ENCODE measurements at places on chromosomes 6 and 20.

GRCh38 chr6:9200712-9201111 is 765.4 kb upstream of the SLC35B3 start:
- DNase-seq = no peak

- DNase-seq = no peak
Observed at GRCh38 chr6:125792172-125792571, 1.4 kb downstream of the NCOA7 start.

- DNase-seq = no peak
Observed at GRCh38 chr6:2186516-2186915, 58.9 kb downstream of the GMDS start.

GRCh38 chr6:2798586-2799134 is 33.5 kb downstream of the WRNIP1 start:
- no peak for DNase-seq

- no peak for DNase-seq
Observed at GRCh38 chr6:126529637-126530362, 189.9 kb downstream of the CENPW start.

- DNase-seq = no peak
Observed at GRCh38 chr6:107698146-107698545, 126.0 kb downstream of the SCML4 start.

GRCh38 chr6:110813338-110814101 is 1.7 kb downstream of the CDK19 start:
- DNase-seq = peak; percentile 45

- DNase-seq = no peak
Observed at GRCh38 chr6:100850174-100850573, 31.0 kb downstream of the ASCC3 start.

GRCh38 chr20:36086767-36087166 is 67.8 kb upstream of the EPB41L1 start:
- no peak for DNase-seq

DNA sequence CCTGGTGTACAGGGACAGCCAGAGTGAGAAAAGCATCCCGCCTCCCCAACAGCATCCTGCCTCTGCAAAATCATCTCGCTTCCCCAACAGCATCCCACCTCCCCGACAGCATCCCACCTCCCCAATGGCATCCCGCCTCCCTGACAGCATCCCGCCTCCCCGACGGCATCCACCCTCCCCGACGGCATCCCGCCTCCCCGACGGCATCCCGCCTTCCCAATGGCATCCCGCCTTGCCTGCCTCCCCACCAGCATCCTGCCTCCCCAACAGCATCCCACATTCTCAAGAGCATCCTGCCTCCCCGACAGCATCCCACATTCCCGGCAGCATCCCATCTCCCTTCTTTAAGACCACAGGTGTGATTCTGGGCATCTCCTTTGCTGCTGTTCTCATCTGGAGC is 46.0 kb upstream of the NXT1 start:
- DNase-seq = no peak

DNA sequence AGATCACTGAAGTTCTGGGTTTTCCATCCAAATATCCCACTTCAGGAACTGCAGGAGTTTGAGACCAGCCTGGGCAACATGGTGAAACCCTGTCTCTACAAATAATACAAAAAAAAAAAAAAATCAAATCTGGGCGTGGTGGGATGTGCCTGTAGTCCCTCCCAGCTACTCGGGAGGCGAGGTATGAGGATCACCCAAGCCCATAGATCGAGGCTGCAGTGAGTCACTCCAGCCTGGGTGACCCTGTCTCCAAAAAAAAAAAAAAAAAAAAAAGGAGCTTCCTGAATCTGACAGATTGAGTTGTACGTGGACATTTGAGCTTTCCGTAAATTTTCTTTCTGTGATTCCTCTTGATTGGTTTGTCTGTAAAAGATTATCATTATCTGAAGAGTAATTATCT is 55.6 kb downstream of the TULP4 start:
- no peak for DNase-seq

GRCh38 chr6:2970753-2971419 is 481 bp downstream of the SERPINB6 start:
- peak; percentile 52 for DNase-seq

DNA sequence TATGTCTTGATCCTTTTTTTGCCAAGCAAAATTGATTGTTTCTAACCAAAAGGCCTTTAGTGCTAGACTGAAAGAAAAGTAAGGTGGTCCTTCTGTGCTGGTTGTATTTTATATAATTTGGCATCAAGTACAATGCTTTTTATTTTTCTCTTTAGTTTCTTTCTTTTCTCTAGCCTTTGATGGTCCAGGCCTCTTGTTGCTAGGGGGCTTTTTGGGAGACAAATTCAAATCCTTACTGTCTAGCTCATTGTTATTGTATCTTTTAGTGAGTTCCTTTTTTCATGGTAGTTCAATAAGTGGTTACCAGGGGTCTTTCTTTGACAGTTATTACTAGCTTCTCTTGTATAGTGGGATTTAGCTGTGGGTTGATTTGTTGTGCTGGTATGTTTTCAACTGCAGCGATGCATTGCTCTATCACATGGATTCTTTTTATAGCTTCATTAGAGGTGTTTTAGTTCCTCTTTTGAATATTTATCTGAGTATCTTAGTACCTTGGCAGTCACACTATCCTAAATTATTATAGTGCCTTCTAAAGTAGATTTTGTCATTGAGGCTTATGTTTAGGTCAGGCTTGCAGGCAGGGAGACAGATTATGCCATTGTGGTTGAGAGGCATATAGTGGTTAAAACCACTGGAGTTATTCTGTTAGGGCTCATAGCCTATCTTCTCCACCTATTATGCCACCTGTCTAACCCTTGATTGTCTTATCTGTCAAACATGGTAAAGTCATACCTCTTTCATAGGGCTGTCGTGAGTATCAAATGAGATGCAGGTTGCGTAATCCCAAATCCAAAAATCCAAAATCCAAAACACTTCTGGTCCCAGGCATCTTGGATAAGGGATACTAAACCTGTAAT is 49.5 kb downstream of the KCNS1 start:
- no peak for DNase-seq

GRCh38 chr6:41733707-41734665 is 1.4 kb downstream of the TFEB start:
- peak; percentile 79 for DNase-seq

- no peak for DNase-seq
Observed at GRCh38 chr6:13615792-13616120, 621 bp downstream of the NOL7 start.

DNA sequence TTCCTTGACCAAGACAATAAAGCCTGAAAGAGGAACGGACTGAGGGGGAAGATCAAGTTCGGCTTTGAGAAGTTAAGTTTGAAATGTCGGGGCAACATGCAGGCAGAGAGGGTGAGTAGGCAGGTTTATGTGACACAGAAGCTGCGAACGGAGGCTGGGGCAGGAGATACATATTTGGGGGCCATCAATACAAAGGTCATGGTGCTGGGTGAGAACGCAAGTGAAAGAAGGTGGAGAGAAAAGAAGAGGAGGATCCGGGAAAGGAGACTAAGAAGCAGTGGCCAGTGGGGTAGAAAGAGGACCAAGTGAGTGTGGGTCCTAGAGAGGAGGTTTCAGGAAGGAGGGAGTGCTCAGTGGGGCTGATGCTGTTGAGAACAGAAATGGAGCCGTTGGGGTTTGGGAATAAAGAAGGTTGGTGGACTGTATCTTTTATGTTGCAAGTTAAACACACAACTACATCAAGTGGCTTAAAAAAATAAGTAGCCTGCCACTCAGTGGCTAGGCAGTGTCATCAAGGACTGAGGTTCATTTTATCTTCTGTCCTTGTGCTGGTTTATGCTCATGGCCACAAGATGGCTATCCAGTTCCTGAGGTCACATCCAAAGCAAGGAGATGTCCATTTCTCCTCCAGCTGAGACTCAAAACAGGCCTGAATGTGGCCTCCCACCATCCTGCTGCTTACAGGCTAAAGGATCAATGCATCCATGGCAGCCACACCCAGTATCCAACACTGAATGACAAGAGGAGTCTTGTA is 1.7 kb upstream of the BLCAP start:
- no peak for DNase-seq

DNA sequence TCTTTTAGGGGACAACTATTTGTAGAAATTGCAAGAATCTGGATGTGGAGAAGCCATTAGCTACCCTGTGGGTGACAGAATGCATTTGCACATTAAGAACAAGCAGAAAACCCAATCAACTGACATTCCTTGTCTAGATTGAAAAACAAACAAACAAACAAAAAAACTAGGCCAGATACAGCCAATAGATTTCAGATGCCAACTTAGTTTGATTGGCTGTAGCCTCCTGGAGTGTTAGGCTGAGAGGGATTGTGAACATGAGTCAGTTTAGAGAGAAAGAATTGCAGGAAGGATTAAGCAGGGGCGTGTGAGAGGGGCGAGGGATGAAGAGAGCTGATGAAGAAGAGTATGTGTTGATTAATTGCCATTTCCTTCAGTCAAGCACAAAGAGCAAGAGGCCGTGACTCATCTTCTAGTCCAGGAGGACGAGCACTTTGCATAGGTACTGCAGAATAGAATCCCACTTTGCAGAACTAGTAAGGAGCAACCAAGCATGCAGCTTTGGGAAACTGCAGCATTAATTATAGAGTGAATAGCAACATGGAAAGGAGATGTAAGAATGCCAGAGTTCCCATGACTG is 188.0 kb upstream of the RAB32 start:
- no peak for DNase-seq

DNA sequence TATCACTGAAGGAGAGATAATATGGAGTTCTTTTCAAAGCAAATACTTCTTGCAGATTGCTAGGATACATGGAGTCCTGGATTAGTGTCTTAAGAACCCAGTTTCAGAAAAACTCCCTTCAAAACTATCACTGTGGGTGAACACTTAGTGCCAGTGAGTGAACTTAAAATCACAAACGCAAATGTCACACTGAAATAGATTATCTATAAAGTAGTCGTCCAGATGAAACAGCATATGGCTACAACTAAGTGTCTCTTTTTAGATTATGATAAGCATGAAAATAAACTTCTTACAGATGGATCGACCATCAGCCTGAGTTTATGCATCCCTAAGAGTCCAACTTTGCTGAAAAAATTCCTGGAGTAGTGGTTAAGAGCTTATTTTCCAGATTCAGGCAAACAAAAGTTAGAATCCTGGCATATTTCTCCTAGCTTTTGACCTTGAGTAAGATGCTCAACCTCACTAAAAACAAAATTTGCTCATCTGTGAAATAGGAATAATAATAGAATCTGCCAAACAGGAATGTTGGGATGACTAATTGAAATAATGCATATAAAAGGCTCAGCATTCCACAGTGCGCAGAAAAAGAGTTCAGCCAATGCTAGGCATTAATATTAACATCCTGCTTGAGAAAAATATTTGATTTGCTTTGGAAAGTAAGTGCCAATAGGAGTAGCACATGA is 70.4 kb downstream of the DOK5 start:
- DNase-seq = no peak

DNA sequence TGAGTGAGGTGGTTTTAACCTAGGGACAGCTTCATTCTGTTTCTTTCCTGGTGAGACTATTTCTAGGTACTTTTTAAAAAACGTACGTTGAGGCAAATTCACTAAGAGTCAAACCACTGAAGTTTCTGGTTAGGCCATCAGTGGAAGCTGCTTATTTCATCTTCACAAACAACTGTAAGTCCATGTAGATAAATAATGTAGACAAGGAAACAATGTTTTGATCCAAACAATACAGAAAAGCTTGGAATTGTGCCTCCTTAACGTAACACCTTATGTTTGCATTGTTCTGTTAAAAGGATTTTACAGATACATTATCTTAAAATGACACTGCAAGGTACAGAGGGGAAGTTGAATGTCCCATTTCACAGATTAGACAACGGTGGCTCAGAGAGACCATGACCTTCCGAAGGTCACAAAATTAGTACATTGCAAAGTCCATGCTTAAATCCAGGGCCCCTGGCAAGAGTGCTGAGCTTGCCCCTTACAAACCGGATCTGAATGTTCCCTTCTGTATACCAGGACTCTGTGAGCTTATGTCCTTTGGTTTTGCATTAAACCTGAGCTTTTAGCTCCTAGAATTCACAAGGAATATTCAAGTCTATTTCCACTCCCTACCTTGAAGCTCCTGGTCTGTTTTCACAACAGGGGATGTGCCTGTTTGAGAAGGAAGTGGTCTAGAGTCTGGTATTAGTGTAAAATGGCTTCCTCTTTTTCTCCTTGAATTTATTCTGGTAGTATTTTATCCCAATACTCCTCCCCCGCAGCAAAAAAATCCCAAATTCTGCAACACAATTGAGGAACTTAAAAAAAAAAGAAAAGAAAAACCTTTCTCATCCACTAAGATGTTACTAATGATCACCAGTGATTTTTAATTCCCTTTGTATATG is 28.9 kb upstream of the ZNF217 start:
- no peak for DNase-seq

DNA sequence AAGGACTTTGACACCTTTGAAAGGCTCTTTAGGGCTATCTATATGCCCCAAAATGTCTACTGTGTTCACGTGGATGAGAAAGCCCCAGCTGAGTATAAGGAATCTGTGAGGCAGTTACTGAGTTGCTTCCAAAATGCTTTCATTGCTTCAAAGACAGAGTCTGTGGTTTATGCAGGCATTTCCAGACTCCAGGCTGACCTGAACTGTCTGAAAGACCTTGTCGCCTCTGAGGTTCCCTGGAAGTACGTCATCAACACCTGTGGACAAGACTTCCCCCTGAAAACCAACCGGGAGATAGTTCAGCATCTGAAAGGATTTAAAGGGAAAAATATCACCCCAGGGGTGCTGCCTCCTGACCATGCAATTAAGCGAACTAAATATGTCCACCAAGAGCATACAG is 65.2 kb downstream of the GCNT2 start:
- DNase-seq = no peak
